ENCODE measurements at places on chromosomes 12 and 14.

DNA sequence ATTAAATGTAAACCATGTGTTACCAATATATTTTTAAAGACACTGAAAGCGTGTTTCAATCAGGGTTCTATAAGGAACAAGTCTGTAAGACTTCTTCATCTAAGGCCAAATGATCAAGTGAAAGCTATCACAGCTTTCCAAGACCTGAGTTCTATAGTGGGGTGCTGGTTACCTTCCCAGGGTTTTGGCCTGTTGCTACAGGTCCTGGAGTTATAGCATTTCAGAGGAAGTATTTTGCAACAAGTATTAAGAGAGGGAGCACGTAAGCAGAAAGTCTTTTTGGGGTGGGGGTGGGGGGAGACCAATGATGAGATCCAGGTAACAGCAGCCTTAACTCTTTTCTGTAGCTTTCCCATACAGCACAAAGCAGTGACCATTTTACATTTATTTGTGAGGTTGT lies 43.8 kb downstream of the FOXN3 start:
- DNase-seq = no peak

- DNase-seq = no peak
Measured at GRCh38 chr14:88043529-88044443, 38.9 kb downstream of the GPR65 start.

- DNase-seq = no peak
Measured at GRCh38 chr12:124665511-124665910, 98.1 kb upstream of the NCOR2 start.

DNA sequence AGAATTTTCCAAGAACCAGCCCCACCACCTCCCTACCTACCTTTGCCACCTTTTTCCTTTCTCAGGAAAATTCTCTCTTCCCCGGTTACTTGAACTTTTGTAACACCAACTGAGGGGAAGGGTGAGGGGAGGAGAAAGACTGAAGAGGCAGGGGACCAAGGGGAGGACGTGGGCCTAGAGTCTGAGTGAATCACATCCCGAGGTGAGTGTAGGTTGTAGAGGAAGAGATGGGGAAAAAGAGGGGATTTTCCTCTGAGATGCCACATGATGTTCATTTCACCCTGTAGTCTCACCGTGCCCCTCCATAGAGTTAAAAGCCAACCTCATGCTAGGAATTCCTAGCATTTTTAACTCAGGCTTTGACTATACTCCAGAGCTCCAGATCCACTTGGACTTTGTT lies 311.8 kb downstream of the RPAP3 start:
- no peak for DNase-seq

DNA sequence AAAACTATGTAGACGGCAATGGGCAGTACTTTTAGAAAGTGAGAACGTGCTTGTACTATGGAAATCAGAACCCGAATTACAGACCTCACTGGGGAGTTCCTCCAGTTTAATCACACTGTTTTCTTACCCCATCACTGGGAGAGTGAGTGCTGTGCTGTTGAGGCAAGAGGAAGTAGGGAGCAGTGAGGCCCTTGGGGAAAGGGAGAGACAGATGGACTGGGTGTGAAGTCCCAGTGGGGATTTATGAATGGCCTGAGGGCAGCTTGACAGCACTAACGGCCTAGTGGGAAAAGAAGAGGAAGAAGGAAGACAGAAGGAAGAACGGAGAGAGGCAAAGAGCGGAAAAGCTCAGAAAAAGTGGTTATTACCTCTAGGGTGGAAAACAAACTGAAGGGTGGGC lies 5.7 kb downstream of the MCRS1 start:
- DNase-seq = no peak

DNA sequence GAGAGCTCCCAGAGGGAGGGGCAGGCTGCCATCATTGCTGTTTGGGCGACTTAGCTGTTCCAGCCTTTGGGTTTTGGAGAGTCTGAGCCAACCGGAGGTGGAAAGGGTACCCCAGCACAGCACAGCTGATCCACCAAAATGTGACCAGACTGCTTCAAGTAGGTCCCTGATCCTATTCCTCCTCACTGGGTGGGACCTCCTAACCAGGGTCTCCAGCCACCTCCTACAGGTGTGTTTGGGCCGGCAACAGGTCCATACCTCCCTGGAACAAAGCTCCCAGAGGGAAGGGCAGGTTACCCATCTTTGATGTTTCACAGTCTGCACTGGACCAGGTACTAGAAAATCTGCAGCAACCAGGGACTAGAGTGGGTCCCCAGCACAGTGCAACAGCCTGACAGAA lies 53.8 kb downstream of the CAND1 start:
- DNase-seq = no peak

All from stimulated activated CD4-positive, alpha-beta T cell treated with anti-CD3 and anti-CD28 coated beads, TNF-alpha, amount 100 ng/mL, for 4 hours (primary cell).